Lower leg skin (tissue), 4 donors: ENCODE measurements at places on chromosomes 4 and X.
A peak's percentile ranks its signal among the peaks of the same experiment; 100 is the strongest.

- DNase-seq = peak; percentile 7
These were observed 55.4 kb upstream of the TLR3 start for GRCh38 chr4:186013419-186014186.

- DNase-seq = no peak
These were observed 3.1 kb upstream of the SFRP2 start for GRCh38 chr4:153791746-153792617.

GRCh38 chr4:141713185-141713584 lies 76.8 kb downstream of the IL15 start:
- no peak for DNase-seq

DNA sequence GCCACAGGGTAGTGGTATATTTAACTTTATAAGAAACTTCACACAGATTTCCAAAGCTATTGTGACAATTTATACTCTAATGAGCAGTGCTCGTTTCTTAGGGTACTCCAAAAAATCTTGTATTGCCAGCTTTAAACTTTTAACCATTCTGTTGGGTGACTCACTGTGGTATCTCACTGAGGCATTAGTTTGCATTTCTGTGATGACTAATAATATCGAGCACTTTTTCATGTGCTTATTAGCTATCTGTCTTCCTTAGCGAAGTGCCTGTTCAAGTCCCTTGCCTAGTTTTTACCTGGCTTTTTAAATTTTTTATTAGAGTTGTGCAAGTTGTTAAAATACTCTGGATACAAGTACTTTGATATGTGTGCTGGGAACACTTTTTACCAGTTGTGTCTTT lies 5.5 kb downstream of the PNMA3 start:
- DNase-seq = no peak

- DNase-seq = no peak
These were observed 21.7 kb upstream of the TMEM33 start for GRCh38 chr4:41913509-41913908.
